ENCODE measurements at places on chromosomes 1 and 21.

DNA sequence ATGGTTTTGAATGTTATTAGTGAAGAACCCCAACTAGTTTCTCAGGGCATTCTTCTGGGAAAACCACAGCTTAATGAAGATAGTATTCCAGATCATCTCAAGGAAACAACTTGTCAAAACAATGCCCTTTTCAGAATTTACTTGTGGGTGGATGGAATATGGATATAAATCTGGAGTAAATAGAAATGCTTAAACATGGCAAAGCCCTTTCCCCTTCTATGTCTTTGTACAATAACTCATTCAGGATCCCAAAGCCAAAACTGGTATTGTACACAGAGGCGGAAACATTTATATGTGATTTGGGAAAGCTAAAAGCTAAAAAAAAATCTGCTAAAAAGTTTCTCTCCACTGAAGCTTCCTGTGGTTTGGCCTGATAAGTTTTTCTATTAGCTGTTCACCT is 55.5 kb upstream of the RGS5 start:
- DNase-seq, result no peak

DNA sequence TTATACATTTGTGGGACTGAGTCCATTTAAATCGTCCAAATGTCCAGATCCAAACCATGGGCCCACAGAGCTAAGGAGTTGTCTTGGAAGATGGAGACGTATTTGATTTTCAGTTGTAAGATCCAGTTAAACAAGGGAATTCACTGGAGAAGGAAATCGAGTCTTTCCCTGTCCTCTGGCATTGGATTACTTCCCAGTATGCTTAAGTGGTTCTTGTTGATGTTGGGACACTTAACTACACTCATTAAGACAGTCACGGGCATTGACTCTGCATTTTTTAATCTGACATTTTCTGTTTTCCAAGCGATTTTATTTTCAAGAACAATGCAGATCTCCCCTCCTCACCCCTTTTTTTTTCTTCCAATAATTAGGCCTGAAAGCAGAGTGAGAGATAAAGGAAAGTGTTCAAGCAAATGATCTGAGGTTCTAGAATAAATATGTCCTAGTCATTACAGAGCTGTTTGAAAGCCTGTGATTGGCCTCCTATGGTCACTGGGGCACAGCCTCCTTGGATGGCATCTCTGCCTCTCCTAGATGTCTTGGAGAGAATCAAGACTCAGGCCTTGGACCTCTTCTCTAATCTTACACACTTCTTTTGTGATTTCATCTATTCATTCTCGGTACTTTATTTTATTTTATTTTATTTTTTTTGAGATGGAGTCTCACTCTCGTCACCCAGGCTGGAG is 48.9 kb downstream of the CD247 start:
- no peak for DNase-seq

GRCh38 chr1:31064718-31065309 is 703 bp downstream of the PUM1 start:
- DNase-seq, result no peak

DNA sequence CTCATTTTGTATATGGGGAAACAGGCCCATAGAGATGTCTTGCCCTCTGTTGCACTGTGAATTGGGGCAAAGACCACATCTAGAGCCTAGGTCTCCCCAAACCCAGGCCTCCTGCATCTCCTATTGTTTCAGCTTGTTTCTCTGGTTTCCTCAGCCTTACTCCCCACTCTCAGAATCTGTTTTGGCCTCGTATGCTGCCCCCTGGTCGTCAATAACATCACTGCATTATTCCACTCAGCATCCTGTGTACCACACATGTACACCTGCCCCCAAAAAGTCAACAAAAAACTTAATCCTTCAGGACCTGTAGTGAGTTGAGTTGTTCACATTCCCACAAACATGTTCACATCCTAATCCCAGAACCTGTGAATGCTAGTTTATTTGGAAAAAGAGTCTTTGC is 184.8 kb downstream of the BRINP2 start:
- no peak for DNase-seq

GRCh38 chr1:4149831-4150230 is 249.8 kb upstream of the C1orf174 start:
- no peak for DNase-seq

DNA sequence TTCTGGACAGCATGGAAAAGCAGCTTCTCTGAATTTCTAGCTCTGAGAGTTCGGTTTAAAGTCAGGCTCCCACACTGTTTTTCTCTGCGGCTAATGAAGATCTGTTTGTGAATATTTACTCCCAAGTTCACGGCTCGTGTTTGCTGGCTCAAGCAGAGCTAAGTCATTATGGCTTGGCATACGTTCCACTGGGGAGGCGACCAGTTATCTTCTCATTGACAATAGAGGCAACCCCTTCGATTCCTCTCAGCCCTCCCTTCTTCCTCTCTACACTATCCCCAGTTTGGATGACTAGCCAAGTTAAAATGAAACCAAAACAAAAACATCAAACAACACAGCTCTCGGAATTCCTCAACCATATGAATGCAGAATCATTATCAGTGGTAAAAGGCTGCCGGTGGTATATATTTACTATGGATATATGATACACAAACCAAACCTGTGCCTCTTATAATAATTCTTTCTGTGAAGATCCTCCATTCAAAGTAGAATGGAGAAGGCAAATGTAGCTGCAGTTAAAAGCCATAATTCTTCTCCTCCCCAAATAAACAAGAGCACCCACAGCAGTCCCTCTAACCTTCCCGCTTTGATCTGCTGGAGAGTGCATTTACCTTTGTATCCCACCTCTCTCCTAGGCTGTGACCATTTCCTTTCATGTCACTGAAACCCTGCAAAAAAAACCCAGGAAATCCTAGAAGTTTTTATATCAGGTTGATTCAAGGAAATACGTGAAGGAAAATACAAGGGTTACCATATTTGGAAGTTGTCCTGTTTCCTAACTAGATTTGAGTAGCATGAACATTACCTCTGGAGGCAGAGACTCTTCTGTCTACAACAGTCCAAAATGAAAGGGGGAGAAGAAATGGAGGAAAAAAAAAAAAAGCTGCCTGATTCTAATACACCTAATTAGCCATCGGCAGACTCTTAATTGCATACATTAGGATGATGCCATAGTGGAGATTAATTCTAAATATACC is 108.3 kb upstream of the USH2A start:
- no peak for DNase-seq

DNA sequence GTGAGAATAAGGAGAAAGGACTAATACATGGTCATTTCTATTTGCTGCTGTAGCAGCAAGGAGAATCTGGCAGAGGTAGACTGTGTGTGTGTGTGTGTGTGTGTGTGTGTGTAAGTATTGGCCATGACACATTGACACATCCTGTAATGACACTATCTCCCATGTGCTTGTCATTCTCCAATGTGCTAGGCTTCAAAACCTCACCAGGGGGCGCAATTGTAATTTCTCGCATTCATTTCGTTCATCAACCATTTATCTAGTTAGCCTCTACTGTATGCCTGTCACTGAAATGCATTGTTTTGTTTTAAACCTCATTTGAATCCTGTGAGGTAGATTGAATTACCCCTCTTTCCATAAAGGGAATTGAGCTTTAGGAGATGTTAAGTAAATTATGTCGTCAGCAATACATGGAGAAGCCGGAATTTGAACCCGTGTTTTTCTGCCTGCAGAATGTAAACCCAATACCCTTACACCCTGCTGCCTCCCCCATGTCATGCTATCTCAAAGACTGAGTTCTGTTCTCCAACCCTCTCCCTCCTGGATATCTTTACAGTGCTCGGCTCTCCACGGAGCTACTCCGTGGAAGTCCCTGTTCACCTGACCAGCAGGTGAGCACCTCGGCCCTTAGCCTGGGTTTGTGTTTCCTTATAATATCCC is 100.8 kb downstream of the UCK2 start:
- no peak for DNase-seq

- no peak for DNase-seq
These were observed 41.5 kb downstream of the C4BPA start for GRCh38 chr1:207145401-207146058.

DNA sequence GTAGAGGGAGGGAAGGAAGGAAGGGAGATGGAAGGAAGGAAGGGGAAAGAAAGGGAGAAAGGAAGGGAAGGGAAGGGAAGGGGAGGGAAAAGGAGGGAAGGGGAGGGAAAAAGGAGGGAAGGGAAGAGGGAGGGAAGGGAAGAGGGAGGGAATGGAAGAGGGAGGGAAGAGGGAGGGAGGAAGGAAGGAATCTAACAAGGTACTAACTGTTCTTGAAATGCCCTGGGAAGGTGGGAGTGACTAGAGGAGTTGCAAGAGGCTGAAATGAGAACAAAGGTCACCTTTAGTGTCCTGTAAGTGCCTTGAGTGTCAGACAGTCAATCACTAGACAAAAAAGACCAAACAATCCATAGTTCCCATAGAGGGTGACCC is 2.3 kb upstream of the ATP2B4 start:
- DNase-seq, result no peak

GRCh38 chr1:115839679-115840237 is 1.2 kb downstream of the NHLH2 start:
- DNase-seq, result no peak

GRCh38 chr1:183807549-183808168 is 2.7 kb downstream of the RGL1 start:
- DNase-seq, result no peak

- no peak for DNase-seq
These were observed 15.6 kb upstream of the ECE1 start for GRCh38 chr1:21305900-21306189.

Measured in stimulated activated CD4-positive, alpha-beta T cell treated with anti-CD3 and anti-CD28 coated beads, TNF-alpha, amount 100 ng/mL, for 1 hour (primary cell).